ENCODE measurements at places on chromosomes 1 and 21.

- no peak for DNase-seq
Measured at GRCh38 chr1:191695865-191696264, 462.4 kb upstream of the RGS18 start.

- DNase-seq = no peak
Measured at GRCh38 chr1:74463333-74463988, 49.0 kb downstream of the LRRC53 start.

DNA sequence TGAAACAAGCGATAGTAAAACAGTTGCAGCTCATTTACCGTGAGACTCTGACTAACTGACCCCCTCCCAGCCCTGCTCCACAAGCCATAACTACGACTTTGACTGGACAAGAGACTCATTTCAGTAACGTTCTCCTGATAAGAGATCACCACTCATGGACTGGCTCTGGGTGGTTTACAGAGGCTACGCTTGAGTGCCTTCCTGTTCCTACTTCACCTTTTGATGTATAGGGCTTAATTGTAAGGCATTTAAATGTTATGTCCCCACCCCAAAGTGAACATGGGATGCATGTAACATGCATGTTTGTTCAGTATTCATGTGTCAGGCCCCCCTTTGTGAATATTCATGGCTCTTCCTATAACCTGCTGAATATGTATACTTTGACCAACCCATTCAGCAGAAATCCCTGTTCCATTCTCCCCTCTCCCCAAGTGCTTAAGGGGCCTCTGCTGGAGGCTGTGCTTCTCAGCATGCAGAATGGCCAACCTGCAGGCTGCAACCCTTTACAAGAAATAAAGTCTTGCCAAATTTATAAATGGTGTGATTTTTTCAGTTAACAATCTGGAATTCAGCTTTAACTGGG lies 50.7 kb upstream of the SPOCD1 start:
- DNase-seq = no peak

- no peak for DNase-seq
Measured at GRCh38 chr1:186175588-186175987, 199.5 kb downstream of the TPR start.

GRCh38 chr1:202361701-202362100 lies 13.2 kb downstream of the PPP1R12B start:
- DNase-seq = no peak

GRCh38 chr1:185318431-185319138 lies 1.5 kb upstream of the IVNS1ABP start:
- DNase-seq = peak; percentile 17

- DNase-seq = no peak
Measured at GRCh38 chr1:8365661-8366362, 47.9 kb downstream of the SLC45A1 start.

DNA sequence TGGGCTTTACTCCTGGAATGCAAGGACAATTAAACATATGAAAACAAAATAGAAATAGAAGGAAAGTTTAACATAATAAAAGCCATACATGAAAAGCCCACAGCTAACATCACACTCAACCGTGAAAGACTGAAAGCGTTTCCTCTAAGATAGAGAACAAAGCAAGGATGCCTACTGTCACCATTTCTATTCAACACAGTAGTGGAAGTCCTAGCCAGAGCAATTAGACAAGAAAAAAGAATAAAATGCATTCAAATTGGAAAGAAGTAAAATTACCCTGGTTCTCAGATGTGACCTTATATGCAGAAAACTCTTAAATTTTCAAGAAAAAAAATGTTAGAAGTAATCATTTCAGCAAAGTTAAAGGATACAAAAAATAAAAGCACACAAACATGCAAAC lies 34.0 kb downstream of the ZNF644 start:
- DNase-seq = no peak

DNA sequence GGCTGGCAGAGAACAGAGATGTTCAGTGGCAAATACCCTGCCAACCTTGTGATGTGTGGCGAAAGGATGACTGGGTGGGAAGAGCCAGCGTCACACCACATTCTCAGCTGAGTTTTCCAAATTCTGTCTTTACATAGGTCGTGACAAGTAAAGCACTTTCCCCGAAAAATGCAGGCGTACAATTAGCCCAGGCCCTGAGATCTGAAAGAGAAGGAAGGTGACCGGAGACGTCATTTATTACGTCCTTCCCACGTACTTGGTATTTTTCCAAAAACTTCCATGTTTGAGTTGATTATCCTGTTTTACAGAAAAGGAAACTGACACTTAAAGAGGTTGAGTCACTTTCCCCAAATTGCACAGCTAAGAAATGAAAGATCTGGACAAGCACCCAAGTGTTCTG lies 413.3 kb downstream of the PRDM2 start:
- no peak for DNase-seq

DNA sequence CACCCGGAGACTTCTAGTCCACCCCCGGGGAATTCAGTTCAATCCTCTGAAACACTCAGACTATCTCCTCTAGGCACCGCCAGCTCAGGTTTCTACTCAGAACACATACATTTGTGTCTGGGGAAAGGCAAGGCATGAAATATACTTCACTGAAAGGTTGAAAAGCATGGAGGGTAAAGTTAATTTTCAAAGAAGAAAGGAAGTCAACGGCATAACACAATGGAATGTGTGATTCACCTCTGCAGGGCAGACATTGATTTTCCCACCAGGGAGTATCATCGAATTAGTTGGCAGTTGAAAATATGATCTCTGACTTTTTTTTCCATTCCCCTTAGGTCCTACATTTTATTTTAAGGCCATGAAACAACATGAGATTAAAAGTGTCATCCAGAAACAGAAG lies 669.4 kb downstream of the SMYD3 start:
- DNase-seq = no peak

DNA sequence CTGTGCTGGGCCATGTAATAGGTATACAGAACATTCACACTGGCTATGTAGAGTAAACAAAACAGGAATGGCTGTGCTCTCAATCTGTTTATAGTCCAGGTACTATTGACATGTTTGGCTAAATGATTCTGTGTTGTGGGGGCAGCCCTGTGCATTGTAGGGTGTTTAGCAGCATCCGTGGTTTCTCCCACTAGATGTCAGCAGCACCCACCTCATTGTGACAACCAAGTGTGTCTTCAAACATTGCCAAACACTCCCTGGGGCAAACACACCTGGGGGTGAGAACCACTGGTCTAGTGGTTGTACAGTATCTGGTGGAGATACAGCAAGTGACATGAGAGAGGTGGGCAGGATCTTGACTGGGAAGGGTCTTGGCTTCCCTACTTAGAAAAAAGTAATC lies 80.4 kb upstream of the SPATA6 start:
- no peak for DNase-seq

DNA sequence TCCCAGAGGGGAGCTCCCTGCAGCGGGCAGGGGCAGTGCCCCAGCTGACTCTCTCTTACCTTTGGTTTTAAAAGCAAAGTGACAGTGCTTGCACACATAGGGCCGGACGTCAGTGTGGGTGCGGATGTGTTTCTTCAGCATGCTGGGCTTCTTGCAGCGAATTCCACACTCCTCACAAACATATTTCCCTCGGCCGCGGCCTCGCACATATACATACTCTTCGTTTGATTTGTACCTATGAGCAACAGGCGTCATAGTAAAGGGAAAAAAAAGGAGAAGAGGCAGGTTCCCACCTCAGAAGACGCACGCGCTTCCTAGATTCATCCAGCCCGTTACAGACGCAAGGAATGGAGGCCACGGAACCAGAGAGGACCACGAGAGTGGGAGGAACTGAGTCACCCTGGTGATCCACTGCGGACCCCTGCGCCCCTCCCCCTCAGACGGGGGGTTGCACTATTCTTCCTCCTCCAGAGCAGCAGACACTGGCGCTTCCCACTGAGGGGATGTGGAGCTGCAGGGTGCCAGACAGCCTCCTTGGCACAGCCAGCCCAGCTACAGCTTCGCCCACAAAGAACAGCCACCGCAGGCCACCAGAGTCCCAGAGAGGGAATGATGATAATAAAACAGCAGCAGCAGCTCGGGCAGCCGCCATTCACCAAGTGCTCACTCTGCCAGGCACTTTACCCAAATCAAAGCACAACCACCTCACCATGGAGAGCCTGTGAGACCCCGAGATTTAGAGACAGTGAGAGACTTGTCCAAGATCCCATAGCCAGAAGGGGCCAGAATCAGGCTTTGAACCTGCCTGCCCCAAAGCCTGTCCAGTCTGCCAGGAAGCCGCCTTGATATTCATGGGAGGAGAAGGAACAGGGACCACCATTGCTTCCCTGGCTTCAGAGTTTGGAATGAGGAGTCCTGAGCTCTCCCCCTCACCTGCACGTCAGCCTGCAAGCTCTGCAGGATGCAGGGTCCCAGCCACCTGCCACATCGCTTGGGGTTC lies 40.5 kb upstream of the EDN2 start:
- DNase-seq = no peak

DNA sequence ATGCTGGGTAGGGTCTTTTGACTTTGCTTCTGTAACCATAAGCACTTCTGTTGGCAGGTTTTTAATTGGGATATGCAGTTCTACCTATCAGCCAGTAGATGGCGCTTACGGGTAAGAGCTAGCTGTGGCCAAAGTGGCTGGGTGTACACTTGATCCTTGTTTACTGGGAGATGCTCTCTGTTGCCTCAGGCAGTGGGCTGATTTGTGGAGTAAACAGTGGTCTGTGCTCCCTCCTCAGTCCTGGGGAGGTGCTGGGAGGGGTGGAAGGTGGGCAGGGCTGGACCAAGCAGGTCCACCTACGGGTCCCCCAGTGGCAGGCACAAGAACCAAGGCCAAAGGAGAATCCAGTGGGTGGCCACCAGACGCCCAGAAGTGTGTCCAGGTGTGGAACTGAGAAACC lies 43.4 kb downstream of the RALGPS2 start:
- DNase-seq = no peak

GRCh38 chr1:119147661-119148090 lies 7.2 kb upstream of the WARS2 start:
- DNase-seq = peak; percentile 70

DNA sequence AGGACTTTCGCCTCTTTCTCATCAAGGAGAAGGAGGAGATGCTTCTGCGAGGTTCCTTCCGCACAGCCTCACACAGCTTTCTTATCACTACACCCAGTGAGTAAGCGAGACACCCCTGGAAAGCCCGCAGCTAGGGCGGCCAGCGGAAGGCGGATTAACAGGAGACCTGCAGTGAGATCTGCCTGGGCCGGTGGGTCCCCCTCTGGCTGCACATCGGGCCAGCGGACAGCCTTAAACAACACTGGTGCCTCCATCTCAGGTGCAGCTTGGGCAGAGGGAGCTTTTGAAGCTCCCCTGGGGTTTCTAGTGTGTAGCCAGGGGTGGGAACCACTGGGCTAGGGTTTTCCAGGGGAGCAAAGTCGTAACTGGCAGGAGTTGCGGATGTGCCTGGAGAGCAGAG lies 17.5 kb upstream of the MTARC1 start:
- DNase-seq = no peak

- DNase-seq = no peak
Measured at GRCh38 chr1:114080511-114081436, 72.9 kb downstream of the SYT6 start.

GRCh38 chr1:21042929-21043605 lies 133.6 kb downstream of the EIF4G3 start:
- peak; percentile 44 for DNase-seq

GRCh38 chr1:160866695-160867260 lies 4.1 kb upstream of the CD244 start:
- no peak for DNase-seq

- no peak for DNase-seq
Measured at GRCh38 chr1:100879422-100879821, 15.2 kb downstream of the EXTL2 start.

- no peak for DNase-seq
Measured at GRCh38 chr1:182718311-182718710, 33.9 kb upstream of the RGS8 start.

DNA sequence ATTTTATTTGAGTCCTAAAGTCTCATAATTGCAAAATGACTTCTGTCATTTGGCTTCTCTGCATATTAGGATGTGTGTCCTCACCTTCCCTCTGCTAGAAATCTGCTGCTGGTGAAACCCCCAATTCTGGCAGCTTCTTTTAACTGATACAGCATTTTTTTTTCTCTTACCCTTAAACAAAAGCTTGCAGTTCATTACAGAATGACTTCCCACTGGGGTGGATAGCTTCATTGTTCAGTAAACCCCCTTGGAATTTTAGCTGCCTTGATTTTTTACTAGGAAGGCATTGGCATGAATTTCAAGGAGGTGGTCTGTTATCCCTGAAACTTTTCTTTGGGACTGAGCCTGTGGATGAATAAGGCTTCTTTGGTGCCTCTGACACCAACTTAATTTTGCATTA lies 16.8 kb downstream of the TSEN15 start:
- no peak for DNase-seq

- DNase-seq = no peak
Measured at GRCh38 chr1:26854906-26855305, 8.0 kb upstream of the SFN start.

- no peak for DNase-seq
Measured at GRCh38 chr1:42736152-42736551, 3.9 kb downstream of the CLDN19 start.

DNA sequence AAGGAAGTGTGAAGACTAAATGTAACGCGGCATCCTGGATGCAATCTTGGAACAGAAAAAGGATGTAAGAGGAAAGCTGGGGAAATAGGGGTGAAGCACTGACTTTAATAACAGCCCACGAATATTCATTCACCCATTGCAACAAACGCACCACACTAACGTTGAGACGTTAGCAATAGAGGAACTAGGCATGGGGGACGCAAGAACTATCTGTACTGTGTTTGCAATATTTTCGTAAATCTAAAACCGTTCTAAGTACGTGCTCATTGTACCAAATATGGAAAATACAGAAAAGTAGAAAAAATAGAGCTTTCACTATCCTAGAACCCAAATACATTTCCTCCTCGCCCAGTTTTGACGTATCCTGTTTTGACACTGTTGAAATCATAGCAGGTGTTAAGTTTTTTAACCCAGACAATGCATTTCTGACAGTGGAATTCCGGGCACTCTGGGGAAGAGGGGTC lies 3.9 kb downstream of the LAPTM5 start:
- DNase-seq = no peak

DNA sequence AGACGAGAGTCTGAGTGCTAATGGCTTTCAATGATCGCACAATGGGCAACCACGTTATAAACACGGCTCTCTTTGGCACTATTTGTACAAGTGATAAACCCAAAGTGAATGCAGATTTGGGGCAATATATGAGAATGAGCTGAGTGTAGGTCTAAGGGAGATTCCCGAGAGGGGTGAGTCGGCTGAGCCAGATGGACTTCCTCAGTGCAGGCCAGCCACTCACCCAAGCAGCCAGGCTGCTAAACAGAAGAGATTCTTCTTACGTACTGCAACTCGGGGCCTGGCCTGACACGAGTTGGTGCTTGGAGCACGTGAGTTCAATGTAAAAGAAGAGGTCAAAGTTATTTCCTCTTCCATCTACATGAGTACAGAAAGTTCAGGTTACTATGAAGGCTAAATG lies 6.2 kb upstream of the MIXL1 start:
- DNase-seq = no peak

GRCh38 chr1:23530087-23530746 lies 816 bp downstream of the E2F2 start:
- no peak for DNase-seq

DNA sequence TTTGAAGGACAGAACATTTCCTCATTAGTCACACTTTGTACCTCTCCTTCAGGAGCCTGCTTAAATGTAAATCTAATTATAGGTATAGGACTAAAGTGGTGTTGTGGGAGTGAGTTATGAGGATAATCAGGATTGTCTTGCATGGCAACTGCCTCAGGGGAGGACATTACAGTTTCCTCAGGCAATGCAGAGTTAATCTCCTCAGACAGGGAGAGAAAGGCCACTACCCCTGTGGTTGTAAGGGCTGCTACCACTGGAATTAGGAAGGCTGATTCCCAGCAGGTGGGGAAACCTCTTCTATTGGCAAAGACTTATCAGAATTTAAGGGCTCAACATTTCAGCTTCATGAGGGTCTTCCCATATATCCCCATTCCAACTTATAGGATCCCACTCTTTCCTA lies 286.8 kb upstream of the PBX1 start:
- no peak for DNase-seq
